ENCODE measurements at places on chromosomes 12 and 14.

DNA sequence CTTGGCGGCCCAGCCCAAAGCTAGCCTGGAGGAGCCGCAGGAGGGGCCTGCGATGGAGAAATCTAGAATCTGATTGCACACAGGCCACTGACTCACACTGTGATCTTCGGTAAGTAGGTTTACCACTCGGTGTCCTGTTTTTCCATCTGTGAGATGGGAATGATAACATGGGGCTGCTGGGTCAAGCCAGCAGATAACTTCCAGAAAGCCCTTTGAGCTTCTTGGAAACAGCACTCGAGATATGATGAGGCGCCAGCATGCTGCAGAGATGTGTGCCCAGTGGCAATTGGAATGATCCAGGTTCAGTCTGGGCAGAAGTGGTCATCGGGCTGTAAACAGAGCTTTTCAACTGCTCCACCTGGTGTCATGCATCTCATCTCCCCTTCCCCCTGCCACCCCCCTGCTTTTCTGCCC is 771.3 kb upstream of the TBX3 start:
- DNase-seq = no peak

- no peak for DNase-seq
These were observed 16.7 kb downstream of the ARG2 start for GRCh38 chr14:67636361-67636919.

GRCh38 chr14:77027538-77028383 is 747 bp downstream of the IRF2BPL start:
- peak; percentile 55 for DNase-seq

GRCh38 chr12:92471551-92471950 is 231.2 kb upstream of the PLEKHG7 start:
- no peak for DNase-seq

DNA sequence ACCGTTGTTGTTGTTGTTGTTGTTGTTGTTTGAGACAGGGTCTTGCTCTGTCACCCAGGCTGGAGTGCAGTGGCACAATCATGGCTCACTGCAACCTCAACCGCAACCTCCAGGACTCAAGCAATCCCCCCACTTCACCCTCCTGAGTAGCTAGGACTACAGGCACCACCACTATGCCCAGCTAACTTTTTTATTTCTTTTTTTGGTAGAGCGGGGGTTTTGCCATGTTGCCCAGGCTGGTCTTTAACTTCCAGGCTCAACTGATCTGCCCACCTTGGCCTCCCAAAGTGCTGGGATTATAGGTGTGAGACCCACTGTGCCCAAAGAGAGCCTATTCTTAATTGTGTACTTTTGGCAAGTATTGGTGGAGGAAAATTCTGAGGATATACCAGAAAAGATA is 25.7 kb downstream of the MOK start:
- DNase-seq = no peak

DNA sequence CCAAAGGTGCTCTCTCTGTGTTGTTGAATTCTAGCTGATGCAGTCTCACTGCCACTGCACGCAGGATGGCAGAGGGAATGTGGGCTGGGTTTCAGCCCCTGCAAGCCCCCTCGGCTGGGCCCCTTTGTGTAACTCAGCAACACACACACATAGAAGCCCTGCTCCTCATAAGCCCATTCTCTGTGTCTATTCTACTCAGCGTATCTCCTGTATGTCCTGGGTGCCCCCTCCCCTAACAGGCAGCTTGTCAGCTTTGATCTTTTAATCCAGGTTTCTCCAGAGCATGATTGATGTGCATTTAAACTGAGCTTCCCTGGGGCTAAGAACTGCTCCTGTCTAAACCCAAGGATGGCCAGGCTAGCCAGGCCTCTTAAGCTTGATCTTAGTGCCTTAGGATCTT is 43.0 kb downstream of the SRRM4 start:
- DNase-seq = no peak

DNA sequence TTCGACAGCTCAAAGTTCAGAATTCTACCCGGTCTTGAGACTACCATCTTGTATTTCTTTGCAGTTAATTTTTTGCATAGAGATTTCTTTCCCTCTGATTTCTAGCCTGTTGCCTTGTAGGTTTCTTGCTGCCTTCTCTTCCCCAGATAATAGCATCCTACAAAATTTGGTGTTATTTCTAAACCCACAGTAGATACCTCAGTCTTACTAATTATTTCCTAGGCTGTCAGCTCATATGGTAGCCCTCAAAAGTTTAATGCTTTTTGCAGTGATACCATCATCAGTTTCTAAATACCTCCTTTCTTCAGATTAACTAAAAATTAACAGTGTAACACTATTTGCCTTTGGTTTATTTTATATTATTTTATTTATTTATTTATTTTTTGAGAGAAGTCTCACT is 61.9 kb upstream of the TMPO start:
- no peak for DNase-seq

GRCh38 chr12:71904629-71905028 is 34.0 kb upstream of the TPH2 start:
- no peak for DNase-seq

GRCh38 chr12:51897181-51897580 is 9.3 kb downstream of the ANKRD33 start:
- no peak for DNase-seq

GRCh38 chr12:48954841-48955501 is 2.3 kb downstream of the ARF3 start:
- DNase-seq = no peak

- no peak for DNase-seq
These were observed 211.0 kb upstream of the NUDT4 start for GRCh38 chr12:93166541-93167307.

DNA sequence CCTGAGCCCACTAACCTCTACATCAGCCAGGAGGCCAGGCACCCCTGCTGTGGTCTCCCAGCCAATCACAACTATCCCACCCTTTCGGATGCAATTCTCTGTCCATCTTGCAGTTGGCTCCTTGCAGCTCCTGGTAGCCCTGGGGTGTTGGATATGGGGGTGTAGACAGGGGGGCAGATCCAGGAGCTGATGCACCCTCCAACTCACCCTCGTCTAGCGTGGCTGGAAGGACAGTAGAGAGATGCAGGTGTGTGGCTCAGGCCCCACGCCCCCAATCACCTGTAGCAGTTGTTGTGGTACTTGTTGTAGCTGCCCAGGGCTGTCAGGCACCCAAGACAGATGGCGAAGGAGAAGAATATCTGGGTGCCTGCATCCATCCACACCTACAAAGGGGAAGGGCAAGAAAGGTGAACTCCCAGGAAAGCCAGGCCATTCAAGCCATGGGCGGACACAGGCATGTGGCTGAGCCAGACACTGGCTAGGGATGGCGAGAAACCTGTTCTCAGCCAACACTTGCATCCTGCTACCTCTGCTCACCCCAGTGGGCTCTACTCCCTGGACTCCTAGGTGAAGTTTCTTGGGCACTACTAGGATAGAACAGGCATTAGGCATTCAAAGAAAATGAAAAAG is 13.4 kb upstream of the SLC6A12 start:
- no peak for DNase-seq

- no peak for DNase-seq
These were observed 218.2 kb upstream of the AMIGO2 start for GRCh38 chr12:47297993-47298392.

GRCh38 chr14:75459099-75459741 is 31.4 kb downstream of the JDP2 start:
- DNase-seq = no peak

- DNase-seq = no peak
These were observed 62.6 kb downstream of the SPPL3 start for GRCh38 chr12:120841525-120841924.

DNA sequence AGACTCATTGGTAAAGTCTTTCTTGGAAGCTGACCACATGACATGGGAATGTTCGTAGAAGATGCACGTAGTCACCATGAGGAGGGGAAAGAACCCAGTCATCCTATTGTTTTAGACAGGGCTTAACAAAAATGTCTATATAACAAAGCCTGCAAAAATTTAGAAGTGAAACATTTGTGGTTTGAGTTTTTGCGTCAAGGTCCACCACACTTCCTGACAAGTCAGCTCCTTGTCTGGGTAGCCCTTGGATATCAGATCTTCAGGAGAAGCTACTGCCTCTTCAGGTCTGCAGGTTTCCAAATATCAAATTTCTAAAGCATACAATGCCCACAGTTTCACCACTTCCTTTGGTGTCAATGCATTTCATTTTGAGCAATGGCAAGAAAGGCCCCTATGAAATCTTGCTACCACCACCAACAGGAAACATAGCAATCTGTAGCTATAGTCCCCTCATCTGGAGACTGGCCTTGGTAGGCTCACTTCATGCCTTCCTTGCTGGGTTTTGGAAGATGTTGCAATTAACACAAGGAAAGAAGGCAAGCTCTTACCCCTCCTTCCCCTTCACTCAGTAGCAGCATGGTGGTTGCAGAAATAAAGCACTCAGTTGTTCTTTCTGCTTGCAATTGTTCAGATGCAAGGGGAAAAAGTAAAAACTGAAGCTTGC is 235.2 kb downstream of the PCNX1 start:
- DNase-seq = no peak

DNA sequence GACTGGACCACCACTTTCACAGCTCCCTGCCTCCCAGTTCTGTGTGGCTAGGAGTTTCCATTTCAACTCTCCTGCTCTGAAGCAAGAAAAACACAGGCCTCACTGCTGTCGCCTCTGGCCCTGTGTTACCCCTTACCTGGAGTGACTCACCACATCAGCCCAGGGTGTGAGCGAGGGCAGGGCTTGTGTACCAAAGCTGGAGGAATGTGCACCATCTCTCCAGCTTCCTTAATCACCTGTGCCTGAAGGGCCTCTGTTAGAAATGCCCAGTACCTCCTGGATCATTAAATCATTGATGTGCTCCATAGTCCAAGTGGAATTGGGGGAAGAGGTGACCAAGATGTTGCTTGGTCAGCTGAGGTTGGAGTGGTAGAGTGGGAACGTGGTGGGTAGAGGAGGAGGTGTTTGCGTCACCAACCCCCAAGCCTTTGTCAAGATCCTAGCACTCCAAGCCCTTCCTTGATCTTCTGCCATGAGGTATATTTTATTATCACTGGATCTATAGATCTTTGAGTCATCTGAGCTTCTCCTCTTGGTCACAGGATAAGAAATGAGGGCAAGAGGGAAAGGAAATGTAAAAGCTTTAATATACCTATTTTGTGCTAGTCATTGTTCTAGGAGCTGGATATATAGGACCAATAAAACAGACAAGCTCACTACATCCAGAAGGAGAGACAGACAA is 51.3 kb downstream of the SSPN start:
- DNase-seq = no peak

DNA sequence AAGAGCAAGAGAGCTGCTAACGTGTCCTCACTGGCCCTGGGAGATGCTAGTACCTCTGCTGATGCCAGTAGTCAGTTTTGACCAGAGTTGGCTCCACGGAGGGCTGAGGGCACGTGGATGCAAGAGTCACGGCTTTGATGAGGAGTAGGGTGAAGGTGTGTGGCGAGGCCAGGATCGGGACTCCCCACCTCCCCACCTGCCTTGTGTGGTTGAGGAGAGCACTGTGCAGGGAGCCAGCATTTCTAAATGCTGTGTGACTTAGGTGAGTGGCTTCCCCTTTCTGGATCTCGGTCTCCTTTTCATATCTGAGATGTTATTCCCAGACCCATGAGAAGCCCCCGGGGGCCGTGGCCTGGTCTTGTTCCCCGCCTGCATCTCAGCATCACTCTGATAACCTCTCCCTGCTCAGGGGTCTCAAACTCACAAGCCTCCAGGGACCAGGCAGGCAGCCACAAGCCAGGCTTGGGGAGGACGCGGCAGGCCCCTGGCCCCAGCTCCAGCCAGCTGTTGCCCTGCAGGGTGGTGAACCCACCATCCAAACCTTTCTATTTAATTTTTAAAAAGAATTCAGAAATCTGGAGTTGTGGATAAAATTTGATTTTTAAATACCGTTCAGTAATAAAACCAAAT is 32.1 kb downstream of the MVK start:
- DNase-seq = no peak

- DNase-seq = no peak
These were observed 439.4 kb downstream of the CCDC91 start for GRCh38 chr12:28629691-28630090.
